Stimulated activated CD4-positive, alpha-beta T cell treated with anti-CD3 and anti-CD28 coated beads, Interleukin-12 subunit alpha, Interleukin-12 subunit beta, amount 100 ng/mL, for 24 hours (primary cell): ENCODE measurements at places on chromosomes 2 and 18.

DNA sequence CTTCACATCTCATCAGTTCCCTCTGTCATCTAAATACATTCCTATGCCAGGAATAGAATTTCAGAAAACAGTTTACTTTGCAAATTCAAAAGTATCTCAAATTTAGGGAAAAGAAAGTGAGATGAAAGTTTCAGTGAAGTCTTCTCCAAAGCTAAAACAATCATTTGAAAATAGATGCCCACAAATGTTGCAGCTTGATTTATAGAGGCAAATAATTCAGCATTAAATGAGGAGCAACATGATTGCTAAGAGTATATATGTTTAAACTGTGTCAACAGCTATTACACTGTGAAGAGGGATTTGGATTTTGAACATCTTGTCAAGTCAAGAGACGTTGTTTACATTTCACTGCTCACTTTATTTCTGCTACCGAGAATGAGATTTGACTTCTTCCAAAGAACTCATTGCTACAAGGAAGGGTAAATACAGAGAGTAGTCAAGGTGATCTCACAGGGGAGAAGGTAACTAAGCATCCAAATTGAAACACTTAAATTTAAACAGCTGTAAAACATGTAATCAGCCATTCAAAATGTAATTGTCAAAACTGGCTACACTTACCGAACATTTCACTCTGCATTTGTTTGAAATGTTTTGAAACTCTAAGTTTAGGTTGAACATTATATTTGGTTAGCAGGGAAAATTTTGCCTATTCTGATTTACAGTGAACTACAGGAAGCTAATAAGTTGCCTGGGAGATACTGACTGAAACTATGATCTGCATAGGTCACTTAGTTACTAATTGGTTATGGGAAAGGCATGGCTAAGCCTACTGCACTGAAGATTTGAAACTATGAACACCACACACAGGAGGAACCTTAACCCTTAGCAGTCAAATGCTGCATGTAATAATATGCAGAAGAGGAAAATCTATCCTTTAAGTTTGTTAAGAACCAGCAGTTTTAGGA lies 33.2 kb upstream of the GALNT3 start:
- no peak for DNase-seq

GRCh38 chr2:224360801-224361251 lies 41.1 kb downstream of the FAM124B start:
- no peak for DNase-seq

- DNase-seq = no peak
Measured at GRCh38 chr2:104746299-104746698, 107.6 kb upstream of the POU3F3 start.

DNA sequence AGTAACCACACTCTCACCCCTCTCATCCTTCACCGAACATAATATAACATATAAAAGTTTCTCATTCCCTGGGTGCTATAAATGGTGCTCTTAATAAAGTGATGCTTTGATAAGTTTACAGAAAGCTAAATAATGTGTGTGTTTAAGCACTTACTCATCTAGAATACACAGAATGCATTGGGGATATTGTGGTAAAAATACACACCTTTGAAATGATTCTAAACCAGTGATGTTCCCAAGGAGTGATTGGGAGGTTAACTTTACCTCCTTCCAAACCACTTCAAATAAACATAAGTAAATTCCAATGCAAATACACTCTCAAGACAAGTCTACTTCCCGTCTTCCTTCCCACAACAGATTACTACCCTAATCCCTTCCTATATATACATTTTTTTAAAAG lies 85.3 kb upstream of the TWSG1 start:
- DNase-seq = no peak

DNA sequence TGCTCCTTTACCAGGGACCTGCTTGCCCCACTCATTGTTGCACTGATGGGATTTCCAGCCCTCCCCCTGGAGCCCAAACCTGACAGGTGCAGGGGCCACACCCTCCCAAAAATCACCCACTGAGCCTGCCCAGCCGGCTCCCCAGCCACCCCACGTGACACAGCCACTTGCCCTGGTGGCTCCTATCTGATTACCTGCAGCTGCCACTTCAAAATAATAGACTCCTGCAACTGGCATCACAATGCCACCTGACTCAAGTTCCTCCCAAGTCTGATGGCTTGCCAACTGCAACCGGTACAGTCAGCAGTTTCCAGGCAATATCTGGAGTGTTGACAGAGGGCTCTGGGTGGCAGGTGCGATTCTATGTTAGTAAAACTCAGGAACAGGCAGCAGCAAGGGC lies 66.2 kb downstream of the CRACDL start:
- DNase-seq = no peak

GRCh38 chr18:44909191-44909719 lies 228.6 kb downstream of the SETBP1 start:
- DNase-seq = no peak

GRCh38 chr2:134310107-134311079 lies 56.5 kb downstream of the MGAT5 start:
- DNase-seq = no peak

- DNase-seq = no peak
Measured at GRCh38 chr2:217158928-217159327, 299.1 kb upstream of the TNP1 start.

GRCh38 chr18:5515011-5515784 lies 28.6 kb downstream of the EPB41L3 start:
- no peak for DNase-seq

DNA sequence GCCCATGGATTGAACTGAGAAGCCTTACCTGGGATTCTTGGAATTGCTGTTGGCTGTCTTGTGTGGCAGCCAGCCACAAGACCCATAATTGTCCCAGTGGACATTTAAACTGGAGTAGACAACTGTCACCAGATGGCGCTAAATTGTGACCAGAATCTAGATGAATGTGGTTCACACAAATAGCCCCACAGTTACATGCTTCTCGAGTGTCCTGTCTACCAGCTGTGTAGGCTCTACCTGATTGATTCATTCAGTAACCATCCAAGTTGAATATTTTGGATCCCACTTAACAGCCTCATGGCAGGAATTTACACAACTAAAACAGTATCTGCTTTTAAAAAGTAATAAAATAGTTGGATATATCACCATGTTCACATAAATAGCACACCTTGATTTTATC lies 73.2 kb downstream of the MAP4K4 start:
- DNase-seq = no peak

GRCh38 chr18:51051105-51051712 lies 21.2 kb downstream of the SMAD4 start:
- no peak for DNase-seq

DNA sequence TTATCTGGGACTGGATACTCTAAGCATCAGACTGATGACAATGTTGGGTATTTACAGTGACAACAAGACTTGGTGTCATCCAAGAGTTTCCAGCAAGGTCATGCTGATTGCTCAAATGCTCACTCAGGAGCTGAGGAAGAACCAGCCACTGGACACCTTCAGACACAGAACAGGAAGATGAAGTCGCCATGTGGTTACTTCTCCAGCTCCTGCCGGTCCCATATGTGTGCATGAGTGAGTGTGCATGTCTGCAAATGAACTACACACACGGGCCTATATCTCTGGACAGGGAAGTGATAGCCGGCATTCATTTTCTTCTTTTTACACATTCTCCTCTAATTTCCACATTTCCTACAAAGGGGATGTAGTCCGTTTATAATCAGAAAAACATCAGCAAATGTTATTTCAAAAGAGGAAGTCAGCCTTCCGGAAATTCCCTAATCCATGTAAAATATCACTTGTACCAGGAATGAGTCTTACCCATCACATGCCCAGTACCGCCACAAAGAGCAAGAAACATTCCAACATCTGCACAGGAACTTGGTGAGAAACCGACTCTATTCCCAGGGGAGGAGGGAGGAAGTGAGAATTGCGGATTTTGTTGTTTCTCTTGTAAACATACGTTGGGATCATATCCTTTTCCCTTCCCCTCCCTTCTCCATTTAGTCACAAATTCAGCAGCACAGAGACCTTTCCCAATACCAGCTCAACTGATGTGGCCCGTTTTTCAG lies 10.8 kb downstream of the RFX8 start:
- DNase-seq = no peak
